ENCODE measurements at places on chromosomes 16 and 17.

GRCh38 chr17:3660311-3660891 is 8.0 kb downstream of the TAX1BP3 start:
- no peak for DNase-seq

DNA sequence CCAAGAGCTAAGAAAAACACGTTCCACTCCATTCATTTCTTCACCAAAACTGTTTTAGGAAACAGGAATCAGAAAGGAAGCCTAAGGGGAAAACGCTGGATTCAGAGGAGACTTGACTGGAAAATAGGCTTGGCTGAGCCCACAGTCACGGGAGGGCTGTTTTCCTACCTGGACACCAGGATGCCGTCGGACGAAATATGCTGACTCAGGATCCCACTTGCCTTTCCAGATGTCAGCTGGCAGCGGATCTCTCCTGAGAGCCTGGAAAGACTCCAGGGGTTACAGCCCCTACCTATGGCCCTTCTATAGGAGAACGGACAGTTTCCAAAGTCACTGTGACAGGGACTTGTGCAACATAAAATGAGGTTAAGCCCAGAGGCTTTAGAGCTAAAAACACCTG is 245.1 kb downstream of the C16orf95 start:
- DNase-seq: no peak

DNA sequence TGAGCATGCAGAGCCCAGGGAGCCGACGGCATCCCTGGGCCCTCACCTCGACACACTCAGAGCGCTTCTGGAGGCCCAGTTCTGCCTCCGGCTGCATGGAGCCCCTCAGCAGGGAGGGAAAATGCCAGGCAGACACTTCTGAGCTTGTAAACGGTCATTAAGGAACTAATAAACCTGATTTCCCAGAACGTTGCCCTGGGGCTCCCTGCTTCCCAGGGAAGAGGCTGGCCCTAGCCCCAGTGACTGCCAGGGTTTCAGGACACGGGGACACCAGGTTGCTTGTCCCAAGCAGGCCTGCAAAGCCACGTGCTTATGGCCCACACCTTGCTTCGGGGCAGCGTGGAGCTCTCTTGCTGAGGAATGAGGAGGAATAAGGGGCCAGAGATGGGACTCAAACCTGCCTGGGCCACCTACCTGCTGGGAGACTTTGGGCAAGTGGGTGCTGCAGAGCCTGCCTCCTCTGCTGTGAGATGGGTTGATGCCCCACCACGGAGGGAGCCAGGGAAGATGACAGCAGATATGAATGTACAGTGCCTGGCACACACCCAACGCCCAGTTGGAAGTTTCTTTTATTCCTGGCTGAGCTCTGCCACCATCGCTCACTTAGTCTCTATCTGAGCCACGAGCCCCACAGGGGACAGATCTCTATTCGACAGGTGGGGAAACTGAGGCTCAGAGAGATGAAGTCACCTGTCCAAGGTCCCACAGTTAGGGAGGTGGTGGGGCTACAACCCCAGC is 5.4 kb downstream of the RHBDF2 start:
- DNase-seq: no peak

DNA sequence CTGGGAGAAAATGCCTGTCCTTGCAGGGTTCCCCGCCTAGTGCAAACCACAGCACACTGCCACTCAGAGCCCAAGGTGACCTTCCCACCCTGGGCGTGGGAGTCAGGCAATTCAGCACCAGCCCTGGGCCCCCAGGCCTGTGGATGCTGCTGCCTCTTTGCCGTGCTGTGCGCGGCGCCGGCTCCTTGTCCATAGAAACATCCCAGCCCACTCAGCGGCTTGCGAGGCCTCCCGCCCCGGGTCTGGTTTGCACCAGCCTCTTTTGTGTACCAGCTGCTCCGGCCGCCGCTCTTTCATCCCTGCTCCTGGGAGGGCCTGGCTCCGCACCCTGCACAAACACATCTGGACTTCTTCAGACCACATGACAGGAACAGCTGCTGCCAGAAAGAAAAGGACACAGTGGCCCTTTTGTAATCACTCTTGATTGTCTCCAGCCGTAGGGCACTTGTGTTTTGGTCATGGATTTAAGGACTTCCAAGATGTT is 75.4 kb upstream of the SDK2 start:
- no peak for DNase-seq

GRCh38 chr16:66390346-66391108 is 24.0 kb downstream of the CDH5 start:
- DNase-seq: peak; percentile 23

DNA sequence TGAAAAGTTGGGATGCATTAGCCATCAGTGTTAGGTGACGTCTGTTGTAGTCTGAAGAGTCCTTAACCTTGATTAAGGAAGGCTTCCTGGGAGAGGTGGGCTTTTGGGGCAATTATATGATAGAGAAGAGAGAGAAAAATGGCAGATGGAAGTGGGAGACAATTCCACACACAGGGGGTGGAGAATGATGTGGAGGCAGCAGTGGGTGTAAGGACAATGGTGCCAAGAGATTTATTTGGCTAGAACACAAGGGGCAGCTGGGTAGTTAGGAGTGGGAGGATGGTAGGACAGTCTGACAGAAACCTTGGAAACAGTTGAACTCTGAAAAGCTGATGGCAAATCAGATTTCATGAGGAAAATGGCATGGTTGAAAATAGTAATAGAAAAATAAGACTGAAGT is 10.7 kb upstream of the DUSP14 start:
- DNase-seq: no peak
